ENCODE measurements at places on chromosomes 11 and 22.

- no peak for DNase-seq
These were observed 289.4 kb downstream of the SBF2 start for GRCh38 chr11:10004526-10005113.

GRCh38 chr22:26797910-26798309 is 140.5 kb downstream of the MIAT start:
- no peak for DNase-seq

DNA sequence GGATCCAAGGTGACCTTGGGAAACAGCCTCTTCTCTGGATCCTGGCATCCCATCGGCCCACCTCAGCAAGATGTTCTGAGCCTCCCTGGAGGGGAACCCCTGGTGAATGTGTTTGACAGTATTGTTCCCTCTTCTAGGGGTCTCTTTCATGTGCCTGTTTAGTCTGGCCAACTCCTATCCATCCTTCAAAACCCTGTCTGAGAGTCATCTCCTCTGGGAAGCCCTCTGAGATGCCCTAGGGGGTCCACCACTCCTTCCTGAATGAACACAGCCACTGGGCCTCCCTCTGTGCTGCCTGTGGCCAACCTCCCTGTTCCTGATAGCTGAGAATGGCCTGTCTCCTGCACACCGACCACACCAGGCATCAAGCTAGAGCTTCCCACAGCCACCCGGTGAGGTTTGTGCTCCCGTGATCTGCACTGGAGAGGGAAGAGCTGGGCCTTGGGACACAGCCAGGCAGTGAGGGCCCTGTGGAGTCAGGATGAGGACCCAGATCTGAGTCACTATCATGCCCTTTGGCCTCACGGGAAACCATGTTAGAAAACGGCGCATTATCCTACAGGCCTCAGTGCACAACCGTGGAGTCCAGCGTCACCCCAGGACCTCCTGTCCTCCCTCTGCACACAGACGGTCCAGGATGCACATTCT is 8.8 kb downstream of the WNT7B start:
- DNase-seq = no peak

GRCh38 chr11:17652556-17652955 is 66.8 kb upstream of the MYOD1 start:
- DNase-seq = no peak

DNA sequence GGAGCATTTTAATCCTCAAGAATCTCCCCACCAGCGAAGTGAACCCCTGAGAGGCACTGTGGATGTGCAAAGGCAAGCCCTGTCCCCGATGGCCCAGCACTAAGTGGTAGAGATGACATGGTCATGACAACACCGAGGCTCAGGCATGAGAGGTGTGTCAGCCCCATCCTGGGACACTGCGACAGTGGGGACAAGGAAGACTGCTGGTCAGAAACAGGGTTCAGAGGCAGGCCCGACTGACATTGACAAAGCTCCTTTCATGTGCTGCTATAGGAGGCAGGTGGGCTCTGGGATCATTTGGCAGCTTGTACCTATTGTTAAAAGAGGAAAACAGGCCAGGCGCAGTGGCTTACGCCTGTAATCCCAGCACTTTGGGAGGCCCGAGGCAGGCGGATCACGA is 54.3 kb upstream of the MYEOV start:
- no peak for DNase-seq

DNA sequence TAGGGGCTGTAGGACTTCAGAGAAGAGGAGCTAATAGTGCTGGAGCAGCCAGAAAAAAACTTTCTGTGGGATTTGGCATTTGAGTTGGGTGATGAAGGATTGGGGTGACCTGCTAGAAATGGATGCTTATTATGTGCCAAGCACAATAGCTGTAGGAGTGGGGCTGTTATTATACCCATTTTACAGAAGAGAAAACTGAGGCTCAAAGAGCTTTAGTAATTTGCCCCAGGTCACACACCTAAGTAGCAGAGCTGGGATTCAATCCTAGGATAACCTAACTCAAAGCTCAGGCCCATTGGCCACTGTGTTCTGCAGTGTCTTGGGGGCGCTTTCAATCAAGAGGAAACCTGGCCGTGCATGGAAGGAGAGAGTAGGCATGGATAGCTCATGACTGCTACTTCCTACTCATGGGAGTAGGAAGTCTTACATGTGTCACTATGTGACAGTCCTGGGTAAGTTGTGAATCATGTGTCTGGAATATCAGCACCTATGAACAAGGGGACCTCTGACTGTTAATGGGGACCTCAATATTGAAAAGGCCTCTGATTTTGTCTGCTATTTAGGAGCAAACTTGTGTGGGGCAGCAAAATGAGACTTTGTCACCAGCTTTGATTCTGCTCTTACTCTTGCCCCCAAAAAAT is 6.1 kb upstream of the ELF5 start:
- DNase-seq = no peak

DNA sequence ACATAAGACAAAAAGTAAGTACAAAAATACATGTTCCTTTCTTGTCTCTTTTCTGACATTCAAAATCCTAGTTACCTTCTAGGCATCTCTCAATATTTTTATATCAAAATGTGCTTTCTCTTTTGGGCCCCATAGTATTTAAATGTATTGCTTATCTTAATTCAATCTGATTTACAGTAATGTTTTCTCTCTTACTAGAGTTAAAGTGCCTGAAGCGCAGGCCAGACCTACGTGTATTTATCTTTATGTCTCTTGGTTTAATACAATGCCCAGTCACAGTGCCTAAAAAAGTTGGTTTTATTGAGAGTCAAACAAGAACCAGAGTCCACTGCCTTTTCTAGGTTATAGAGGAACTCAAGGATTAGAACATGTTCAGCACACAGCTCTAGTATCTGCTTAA is 64.3 kb downstream of the FANCF start:
- DNase-seq = no peak

GRCh38 chr11:125093502-125093901 is 17.9 kb downstream of the TMEM218 start:
- DNase-seq = no peak

DNA sequence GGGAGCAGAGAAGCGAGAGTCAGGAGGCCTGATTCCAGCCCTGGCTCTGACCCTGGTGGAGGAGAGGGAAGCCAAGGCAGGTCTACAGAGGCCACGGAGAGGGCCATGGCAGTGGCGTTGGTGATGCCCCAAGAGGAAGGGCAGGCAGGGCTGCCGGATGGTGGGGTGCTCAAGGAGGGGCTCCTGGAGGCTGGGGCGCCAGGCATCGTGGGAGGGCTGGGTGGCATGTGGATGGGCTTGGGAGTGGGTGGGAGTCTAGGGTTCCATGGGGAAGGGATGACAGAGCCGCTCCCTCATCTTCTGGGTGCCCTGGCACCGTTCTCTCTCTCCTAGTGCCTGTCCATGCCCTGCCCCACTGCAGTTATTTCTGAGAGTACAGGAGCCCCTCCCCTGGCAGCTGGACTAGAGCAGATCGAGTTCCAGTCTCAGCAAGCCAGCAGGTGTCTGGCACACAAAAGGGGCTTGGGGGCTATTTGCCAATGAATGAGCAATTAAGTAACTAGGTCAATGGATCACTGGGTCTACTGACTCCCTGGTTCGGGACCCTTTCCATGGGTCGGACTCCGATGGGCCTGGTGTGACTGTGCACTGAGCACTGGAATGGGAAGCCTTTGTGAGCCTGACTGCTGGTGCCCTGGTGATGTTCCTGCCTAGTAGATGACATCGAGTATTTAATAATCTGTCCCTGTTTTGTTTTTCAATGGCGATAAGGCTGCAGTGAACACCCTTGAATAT is 570.0 kb downstream of the TBC1D22A start:
- no peak for DNase-seq

GRCh38 chr11:79686703-79687419 is 246.0 kb upstream of the TENM4 start:
- DNase-seq = no peak

DNA sequence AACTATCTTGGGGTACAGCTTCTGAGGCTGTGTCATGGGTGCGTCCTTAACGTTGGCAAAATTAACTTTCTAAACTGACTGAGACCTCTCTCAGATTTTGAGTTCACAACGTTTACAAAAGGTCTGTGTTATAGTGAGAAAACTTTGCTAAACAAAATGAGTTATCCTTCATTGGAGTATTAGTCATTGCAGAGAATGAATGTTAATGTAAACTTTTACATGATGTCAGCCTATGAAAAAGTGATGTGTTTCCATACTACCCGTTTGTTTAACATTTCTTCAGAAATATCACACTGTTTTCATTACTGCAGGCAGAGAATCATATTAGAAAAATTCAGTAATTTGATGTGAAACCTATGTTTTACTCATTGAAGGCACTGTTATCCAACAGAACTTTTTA is 32.1 kb downstream of the HSD17B12 start:
- DNase-seq = no peak

DNA sequence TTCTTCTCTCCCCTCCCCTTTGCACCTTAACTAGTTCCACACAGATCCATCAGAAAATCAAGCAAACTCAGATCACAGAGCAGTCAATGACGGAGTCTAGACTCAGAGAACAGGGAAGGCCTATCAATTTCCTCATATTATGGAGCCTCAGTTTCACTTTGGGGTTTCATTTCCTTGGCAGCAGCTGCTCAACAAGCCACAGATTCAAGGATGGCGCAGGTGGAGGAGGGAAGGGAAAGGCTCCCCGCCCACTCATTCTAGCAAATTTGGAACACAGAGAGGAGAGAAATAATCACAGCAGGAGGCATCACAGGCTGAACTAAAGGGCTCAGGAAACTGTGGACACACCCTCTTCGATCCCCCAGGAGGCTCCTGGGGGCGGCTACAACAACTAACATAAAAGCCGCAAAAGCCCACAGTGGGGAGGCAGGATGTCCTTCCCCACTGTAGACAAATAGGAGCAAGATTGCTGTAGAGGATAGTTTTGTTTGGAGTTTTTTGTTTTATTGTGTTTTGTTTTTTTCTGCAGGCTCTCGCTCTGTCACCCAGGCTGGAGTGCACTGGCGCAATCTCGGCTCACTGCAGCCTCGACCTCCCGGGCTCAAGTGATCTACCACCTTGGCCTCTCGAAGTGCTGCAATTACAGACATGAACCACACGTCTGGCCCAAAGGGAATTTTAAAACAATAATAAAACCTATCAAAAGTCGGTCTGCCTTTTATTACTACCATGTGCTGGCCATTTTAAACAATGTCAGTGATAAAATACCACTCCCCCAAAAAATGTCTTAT is 3.4 kb downstream of the PLAAT3 start:
- DNase-seq = no peak

- no peak for DNase-seq
These were observed 45.3 kb downstream of the MED15 start for GRCh38 chr22:20552443-20553401.

- no peak for DNase-seq
These were observed 70.8 kb downstream of the RAB38 start for GRCh38 chr11:88104408-88104807.

- no peak for DNase-seq
These were observed 548.5 kb downstream of the BUD13 start for GRCh38 chr11:116224154-116224888.

DNA sequence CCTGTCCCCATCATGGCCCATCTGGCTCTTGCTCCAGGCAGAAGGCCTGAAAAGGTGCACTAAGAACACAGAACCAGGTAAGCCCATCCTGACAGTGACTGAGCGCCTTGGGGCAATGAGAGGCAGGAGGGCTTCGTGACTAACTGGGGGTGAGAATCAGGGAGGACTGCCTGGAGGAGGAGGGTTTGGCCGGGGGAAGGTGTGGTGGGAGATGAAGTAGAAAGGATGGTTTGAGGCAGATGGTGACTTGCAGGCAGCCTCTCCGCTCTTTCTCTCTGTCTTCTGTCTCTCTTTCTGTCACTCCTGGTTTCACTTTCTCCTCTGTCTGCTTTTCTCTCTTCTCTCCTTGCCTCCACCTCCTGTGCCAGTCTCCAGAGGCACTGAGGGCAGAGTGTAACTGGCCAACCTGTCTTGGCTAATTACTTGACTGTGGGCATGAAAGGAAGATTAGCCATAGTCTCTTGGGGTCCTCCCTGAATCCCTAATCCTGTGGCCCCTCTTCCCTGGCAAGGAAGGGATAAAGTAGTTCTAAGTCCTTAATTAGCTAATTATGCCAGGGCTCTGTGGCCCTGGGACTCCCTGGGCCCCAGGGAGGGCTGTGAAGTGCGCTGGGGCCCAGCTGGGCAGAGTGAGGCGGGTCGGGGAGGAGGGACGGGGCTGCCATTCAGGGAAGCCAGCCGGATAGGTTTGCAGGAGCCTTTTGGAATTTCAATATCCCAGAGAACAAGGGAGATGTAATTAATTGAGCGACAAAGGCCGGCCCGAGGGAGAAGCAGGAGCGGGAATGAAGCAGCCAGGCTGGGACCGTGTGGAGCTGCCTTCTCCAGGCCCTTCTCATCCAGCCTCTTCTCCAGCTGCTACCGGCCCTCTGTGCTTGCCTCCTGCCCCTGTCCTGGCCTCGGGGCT is 61.1 kb downstream of the CACNA1I start:
- DNase-seq = no peak

- no peak for DNase-seq
These were observed 1.1 kb downstream of the UCP3 start for GRCh38 chr11:74007691-74008372.

DNA sequence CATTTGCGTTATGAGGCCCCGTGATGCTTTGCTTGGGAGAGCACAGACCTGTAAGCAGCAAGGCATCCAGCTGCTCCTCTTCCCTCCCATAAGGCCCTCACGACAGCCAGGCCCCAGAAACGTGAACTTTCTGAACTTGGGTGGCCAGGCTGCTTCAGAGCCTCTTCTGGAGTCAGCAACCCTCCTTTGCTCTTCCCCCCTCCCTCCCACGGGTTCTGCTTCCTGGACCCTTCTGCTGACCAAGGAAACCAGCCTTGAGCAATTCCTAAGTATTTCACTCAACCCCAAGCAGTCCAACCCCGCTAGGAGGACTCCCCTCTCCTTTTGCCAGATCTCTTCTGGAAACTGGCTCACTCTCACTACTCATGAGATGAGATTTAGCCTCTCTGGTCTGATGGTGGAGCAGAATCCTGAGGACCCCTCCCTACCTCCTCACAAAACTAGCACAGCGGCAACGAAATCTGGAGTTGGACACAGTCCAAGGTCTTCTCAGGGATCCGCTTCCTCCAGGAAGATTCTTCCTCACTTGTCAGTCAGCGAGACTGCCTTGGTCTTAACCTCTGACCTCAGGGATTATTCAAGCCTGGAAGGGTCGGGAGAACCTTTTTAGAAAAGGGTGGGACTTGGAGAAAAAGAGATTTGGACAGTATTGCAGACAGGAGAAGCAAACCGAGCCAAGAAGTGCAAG is 86.2 kb downstream of the UBASH3B start:
- no peak for DNase-seq

- DNase-seq = no peak
These were observed 3.6 kb downstream of the C11orf87 start for GRCh38 chr11:109425554-109425953.

Measured in non-pigmented ciliary epithelial cell (primary cell).